Panc1 (cell line): ENCODE measurements at places on chromosomes 5 and 9. TPM values are rescaled to one million over a fixed set of nuclear protein-coding genes. Genes with fewer than 3 reads are reported as not detected.

Gene TLE1
- 12.9 TPM for total RNA-seq

Gene DAPK1
- 0.87 TPM for total RNA-seq

Gene SLC6A3
- 0.05 TPM for total RNA-seq

Gene PCDHA7
- total RNA-seq = 0.15 TPM

Gene PCDHGA5
- 0.67 TPM for total RNA-seq

Gene NR6A1
- 7.6 TPM for total RNA-seq
